LNCaP clone FGC (cell line): ENCODE measurements at places on chromosomes 11 and 22.
A peak's percentile ranks its signal among the peaks of the same experiment; 100 is the strongest.

DNA sequence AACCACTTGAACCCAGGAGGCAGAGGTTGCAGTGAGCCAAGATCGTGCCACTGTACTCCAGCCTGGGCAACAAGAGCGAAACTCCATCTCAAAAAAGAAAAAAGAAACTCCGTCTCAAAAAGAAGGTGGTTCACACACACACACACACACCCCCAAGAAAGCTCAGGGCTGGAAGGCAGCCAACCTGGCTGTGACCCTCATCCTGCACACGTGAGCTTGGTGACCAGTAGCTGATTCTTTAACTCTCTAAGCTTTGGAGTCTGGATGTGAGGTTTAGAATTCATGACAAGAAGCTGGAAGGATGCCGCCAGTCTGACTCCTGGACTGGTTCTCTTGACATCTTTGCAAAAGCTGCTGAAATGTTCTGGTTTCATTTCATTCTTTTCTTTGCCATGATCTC is 1.9 kb upstream of the RNH1 start:
- DNase-seq, result no peak

DNA sequence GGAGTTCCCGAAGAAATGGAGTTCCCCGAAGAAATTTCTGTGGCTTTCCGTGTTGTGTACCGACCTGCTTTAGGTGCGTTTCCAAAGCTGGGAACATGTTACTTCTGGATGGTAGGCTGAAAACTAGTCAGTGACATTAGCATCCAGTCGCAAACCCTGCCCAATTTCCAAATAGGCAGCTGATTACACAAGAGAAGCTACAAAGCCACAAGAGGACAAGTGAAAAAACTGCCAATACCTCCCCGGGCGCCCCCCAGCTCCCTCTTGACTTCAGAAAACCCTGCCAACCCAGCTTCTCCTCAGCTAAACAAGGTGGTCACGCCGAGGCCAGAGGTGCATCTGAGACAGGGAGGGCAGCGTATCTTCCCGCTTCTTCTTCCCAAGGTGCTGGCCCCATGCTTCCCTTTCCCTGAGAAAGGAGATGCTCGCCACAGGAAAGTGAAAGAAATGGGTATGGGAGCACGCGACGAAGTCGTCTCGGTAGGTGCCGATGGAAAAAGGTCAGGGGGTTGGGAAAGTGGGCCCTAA is 551 bp downstream of the AGBL2 start:
- no peak for DNase-seq

DNA sequence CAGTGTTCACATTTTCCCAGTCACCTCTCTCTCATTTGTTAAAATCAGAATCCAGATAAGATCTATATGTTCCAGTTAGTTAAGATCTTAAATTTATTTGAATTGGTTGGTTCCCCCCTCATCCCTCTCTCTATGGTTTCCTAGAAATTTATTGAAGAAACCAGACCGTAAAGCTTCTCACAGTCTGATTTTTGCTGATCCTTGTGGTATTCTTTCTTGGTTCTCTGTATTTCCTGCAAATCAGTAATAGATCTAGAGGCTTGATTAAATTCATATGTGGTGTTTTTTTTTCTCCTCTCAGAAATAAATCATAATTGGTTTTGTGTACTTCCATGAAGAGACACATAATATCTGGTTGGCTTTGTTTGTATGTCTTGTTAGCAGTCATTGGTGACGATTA is 147.5 kb downstream of the TMEM135 start:
- no peak for DNase-seq

DNA sequence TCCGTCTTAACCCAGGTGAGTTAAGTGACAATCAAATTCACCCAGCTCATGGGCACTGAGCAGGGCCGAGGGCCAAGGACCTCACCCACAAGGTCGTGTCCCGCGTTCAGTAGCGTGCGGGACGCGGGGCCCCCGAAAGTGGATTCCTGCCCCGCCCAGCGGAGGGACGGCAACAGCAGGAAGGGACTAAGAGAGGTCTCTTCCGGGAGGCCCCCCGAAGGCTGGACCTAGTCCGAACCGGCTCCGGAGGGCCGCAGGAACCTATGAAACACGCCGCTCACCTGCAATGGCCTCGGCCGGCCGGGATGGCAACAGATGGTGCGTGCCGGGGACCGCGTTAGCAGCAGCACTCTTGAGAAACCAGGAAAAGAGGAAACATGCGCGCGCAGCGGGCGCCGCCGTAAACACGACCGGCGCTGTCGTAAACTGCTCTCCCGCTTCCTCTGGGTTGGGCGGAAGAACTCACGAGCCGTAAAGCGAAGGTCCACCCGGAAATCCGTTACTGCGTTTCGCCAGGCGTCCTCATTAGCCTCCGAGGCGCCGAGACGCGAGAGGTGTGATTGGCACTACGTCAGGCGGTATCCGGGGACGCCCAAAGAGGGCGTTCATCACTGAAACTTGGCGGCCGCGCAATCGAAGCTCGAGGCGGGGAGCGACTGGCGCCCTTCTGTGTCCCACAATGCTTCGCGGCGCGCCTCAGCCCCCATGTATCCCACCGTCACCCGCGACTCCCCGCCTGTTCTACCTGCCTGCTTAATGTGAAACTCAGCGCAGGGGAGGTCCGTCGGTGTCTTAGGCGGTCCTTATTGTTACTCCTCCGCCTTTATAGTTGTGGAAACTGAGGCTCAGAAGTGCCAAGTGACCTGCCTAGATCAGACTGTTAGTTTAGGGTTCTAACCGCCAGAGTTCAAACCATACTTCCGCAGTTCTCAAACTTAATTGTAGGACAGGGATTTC is at the start of gene EIF3D:
TSS of gene EIF3D (minus strand) at position 372 of the 957 bp plus-strand sequence. CDS start 3,045 bp downstream, outside the sequence.
- peak; percentile 99 for DNase-seq

DNA sequence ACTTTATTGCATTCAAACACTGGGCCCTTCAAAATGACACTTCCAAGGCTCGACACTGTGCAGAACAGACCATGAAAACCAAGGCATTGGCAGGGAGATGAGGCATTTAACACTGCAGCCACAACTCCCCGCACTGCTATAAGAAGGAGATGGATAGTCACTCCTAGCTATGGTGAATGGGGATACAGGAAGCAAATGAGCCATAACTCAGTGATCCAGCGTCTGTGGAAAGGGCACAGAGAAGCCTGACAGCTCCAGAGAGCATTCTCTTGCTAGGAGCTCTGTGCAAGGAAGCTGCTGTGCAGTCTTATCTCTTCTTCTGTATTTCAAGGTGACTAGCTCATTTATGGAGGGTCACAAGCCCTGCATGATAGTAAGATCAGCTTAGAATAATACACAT is 20.9 kb downstream of the HPS4 start:
- DNase-seq, result no peak

- no peak for DNase-seq
Measured at GRCh38 chr11:116660011-116660410, 112.8 kb downstream of the BUD13 start.

DNA sequence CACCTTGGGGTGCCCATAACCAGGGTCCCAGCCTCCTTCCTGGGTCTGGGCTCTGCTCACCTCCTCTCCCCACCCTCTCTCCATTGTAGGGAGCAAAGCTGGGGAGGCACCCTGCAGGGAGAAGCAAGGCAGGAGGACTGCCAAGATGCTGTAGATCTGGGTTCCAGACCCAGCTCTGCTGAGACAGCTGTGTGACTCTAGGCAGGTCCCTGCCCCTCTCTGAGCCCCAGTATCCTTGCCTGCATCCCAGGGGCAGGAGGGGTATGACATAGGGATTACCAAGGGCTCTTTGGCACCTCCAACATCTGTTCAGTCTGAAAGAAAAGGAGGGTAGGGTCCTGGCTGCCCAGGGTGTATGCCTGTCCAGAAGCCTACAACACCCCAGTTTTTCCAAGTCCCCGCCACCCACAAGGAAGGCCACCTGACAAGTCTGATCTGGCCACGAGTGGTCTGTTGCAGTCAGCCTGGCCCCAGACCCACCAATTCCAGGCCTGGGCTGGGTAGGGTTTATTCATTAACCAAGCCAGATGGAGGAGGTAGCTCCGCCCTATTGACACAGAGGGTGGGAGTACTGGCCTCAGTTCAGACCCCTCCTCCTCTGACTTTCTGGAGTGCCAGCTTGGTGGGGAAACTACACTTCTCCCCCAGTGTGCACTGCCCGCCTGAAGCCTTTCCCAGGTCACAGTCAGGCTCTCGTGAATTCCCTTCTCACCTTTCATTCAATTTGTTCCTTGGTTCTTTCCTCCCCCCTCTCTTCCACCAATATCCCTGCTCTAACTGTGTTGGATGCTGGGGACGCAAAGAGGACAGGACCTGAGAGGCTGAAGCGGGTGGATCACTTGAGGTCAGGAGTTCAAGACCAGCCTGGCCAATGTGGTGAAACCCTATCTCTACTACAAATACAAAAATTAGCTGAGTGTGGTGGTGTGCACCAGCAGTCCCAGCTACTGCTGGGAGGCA is 15.0 kb downstream of the STARD10 start:
- no peak for DNase-seq

DNA sequence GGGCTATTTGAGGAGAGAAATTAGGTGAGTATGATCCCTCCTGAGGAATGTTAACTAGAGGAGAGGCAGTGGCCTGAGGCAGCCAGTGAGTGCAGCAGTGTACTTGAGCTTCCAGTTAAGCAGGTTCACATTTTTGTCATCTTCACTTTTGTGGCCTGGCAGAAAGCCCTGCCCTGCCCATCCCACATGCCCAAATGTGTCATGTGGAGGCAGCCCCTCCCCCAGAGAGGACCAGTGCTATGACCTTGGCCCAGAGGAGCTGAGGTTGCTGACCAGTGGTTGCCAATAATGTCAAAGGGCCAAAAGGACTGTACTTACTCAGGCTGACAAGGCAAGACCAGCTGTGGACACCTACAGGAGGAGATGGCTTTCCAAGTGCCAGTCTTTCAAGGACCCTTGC is 17.6 kb upstream of the GRK2 start:
- DNase-seq, result peak; percentile 90

DNA sequence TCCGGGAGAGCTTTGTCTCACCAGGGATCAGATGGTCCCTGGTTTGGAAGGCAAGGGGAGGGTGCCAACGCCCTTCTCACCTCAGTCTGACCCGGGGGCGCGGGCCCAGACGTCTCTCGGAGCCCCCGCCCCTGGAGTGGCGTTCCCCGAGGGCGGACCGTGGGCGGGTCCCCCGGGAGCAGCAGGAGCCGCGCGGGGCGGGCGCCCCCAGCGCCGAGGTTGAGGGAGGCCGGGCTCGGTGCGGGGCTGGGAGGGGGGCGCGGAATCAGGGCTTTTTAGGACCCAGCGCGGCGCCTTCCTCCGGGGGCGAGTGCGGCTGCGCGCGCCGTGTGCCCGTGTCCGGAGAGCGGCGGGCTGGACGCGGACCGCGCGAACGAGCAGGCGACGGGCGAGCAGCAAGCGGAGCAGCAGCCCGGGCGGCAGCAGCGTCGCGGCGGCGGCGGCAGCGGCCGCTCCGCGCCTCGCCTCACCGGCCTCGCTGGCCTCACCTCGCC is at the start of gene KCNC1:
TSS of gene KCNC1 (plus strand) at position 364 of the 494 bp plus-strand sequence. CDS start 1,222 bp downstream, outside the sequence.
- no peak for DNase-seq

GRCh38 chr22:43631201-43631600 is 180.9 kb downstream of the EFCAB6 start:
- no peak for DNase-seq

DNA sequence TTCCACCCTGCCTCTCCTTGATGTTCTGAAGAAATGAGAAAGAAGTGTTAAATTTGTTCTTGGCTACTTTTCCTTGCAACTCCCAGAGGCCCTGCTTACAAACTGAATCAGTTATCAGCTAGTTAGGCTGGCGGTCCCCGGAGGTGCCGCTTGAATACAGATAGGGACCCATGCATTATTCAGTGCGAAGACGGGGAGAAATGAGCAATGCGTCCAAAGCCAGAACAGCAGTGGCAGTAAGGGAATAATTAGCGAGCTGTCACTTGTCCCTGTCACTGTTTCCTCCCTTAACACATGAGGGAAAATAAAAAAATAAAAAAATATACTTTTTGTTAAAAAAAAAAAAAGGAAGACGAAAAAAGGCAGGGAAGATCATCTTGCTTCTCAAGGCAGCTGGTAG is 528.1 kb downstream of the MN1 start:
- no peak for DNase-seq

DNA sequence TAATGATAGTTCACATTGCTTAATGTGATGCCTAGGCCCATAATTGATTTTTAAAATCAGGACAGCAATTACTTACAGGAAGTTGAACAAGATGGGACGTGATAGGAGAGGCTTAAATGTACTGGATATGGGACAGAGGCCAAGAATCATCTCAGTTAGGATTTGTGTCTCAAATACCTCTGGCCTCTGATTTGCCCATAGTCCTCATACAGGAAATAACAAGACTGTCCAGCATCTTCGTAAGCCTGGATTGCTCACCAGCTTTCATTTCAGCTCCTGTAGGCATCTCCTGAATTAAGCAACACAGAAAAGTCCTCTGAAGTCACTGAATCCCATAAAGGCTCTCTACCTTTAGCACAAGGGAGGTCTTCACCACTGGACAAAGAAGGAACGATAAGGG is at the start of gene MRGPRX3:
TSS of gene MRGPRX3 (plus strand) at position 231 of the 400 bp plus-strand sequence. CDS start 4,632 bp downstream, outside the sequence.
- DNase-seq, result no peak

DNA sequence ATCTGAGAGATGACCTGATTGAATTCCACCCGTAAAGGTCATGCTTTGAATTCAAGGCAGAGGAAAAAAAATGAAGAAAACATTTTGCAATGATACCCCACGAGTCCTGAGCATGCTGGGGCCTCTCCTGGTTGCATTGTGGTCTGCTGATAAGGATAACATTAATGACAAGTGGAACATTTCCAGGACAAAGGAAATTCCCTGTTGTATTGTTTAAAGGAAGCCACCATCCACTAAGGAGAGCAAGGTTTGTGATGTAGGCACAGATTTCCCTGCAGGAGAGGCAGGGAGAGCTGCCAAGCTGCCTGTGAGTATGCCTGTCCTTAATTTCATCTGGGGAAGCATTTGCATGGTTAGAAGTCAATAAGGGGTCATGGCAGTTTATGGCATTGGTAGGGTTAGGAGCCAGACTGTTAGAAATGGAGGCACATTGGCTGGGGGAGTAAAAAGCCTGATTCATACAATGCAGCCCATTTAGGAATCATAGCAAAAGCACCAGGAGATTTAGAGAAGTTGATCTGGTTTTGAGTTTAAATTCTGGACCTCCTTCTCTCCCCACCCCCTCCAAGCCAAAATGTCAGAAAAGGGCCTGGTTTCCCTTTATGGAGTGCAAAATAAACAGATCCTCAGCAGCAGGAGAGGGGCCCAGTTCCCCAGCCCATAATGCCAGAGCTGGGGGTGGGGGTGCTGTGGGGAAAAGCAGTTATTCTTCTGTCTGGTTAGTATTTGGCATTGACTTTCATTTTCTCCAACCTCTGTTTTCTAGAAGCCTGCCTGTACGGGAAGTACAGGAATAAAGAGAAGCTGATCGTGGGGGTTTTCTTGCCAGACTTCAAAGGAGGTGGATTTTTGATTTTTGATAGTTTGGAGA is 22.1 kb downstream of the FLI1 start:
- DNase-seq, result no peak

DNA sequence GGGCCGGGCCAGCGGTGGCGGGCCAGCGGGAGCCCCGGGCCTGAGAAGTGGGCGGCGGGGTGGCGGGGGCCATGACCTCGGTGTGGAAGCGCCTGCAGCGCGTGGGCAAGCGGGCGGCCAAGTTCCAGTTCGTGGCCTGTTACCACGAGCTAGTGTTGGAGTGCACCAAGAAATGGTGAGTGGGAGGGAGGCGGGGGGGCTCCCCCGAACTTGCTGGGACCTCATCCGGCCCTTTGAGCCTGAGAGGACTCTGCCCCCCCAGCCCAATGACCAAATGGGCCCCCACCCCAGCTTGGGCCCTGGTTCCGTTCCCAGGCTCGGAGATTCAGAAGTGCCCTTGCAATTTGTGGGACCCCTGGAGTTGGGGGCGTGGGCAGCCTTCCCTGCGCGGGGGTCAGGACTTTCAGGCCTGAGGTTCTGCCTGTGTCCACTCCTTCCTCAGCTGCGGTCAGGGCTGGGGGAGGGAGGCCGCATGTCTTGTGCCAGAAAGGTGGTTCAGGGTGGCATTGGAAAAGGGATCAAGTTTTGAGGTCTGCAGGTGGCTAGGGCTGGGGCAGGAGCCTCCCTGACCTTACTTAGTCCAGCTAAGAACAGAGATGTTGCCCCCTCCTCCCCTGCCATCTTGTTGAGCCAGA is 496 bp downstream of the EHBP1L1 start:
- no peak for DNase-seq
